ENCODE measurements at places on chromosomes 1 and 21.

DNA sequence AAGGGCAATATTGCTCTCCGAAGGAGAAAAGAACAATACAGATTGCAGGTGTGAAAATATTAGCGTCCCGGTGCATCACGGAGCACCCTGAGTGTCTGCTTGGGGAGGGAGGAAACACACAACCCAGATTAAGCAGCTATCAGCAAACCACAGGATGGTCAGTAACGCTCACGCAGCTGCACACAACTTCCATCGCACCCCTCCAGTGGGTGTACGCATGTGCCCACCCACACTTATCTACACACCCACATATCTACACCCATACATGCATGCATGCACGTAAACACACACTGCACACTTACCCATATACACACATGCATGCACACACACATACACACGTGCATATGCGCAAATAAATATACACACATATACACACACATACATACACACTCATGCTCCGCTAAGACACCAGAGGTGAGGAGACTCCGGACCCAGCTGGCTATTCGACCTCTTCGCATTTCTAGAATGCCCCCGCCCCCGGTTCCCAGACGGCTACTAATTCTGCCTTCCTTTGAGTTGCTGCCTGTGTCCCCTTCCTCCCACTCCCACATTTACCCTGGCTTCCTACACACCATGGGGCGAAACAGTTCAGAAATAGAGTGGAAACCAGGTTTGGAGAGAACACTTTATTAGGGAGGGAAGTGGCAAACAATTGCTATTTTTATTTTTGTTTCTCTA lies 26.2 kb downstream of the ITPKB start:
- DNase-seq = no peak

- DNase-seq = no peak
Measured at GRCh38 chr1:27011976-27012563, 580 bp downstream of the TENT5B start.

GRCh38 chr1:165703648-165704047 lies 5.3 kb upstream of the ALDH9A1 start:
- peak; percentile 55 for DNase-seq

- no peak for DNase-seq
Measured at GRCh38 chr1:63668298-63668697, 75.1 kb downstream of the PGM1 start.

DNA sequence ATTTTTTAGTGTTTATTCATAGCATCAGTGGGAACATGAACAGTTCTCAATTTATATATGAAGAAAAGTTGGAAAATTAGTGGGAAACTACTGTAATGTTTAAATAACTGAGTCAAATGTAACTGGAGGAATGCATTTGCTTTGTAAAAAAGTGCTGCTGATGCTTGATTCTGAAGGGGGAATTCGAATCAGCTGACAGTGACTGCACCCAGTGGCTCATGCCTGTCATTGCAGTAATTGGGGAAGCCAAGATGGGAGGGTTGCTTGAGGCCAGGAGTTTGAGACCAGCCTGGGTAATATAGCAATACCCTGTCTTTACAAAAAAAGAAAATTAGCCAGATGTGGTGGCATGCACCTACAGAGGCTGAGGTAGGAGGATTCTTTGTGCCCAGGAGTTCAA lies 398.4 kb downstream of the ZP4 start:
- DNase-seq = peak; percentile 9

DNA sequence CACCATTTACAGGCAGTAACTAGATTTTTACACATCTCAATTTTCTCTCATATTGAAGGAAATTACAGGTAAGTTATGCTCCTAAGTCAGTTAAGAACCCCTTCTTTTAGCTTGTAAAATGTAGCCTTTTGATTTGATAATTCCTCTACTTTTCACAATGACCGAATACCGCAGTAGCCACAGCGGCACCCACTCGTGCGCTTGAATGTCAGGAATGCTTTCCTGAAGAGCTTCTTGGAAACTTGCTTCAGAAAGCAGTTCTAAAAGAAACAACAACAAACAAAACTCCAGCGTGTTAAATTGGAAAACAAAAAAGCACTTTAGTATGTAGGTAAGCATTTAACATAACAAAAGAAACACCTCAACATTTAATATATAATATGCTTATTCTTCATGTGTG lies 9.9 kb upstream of the DNTTIP2 start:
- DNase-seq = no peak

GRCh38 chr1:19837866-19838265 lies 22.8 kb upstream of the RNF186 start:
- no peak for DNase-seq

DNA sequence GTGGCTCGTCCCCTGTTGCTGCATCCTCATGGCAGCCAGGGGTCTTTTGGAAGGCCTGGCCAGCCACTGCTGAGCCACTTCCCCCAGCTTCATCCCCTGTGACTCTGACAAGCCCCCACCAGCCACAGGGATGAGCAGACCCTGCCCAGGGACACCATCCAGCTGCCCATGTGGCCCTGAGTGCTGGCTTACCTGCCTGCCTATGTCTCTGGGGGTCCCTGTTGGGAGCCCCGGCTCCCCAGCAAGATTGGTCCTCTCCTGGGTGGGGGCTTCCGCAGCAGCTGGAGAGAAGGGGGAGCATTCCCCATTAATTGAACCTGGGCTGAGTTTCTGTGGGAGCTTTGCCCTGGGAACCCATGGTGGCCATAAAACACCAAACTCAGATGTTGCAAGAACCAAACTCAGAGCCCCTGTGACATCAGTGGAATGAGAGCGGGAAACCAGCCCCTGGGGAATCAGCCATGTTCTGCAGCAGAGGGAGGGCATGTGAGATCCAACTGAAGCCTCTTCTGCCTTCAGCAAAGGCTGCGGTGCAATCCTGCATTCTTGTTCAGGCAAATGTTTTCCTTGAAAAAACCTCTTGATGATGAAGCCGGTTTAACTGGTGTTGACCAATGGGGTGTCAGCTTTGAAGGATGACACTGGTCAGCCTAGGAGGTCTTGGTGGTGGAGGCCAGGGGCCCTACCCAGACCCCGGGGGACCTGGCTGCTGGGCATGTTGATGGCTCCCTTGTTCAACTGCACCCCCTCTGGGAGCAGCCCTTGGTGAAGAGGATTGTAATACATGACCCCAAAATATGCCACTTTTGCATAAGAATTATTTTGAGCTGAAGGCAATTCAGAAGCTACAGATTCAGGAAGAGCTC lies 28.3 kb upstream of the COL18A1 start:
- DNase-seq = no peak

DNA sequence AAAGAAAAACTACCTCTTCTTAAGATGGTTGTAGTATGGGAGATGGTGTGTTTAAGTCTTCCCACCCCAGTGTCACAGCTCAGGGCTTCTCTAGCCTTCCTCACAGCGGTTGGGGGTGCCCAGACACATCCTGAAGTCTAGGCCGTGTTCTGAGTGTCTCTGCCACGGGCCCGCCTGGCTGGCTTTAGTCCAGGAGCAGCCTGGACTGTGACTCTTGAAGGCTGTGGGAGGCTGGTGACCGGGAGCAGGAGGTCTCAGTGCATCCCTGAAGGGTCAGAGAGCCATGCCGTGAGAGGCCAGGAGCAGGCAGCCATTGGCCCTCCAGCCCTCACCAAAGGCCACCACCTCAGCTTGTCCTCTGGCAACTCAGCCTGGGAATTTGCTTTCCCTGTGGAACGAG lies 4.5 kb downstream of the EPHX1 start:
- no peak for DNase-seq

DNA sequence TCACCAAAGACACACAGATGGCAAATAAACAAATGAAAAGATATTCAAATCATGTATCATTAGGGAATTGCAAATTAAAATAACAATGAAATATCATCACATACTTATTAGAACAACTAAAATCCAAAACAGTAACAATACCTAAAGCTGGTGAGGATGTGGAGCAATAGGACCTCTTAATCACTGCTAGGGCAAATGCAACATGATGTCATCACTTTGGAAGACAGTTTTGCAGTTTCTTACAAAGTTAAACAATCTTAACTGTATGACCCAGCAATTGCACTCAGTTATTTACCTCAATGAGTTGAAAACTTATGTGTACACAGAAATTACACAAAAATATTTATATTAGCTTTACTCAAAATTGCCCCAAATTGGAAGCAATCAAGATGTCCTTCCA lies 47.3 kb downstream of the SELENOF start:
- DNase-seq = no peak

GRCh38 chr1:95903060-95903459 lies 669.0 kb downstream of the RWDD3 start:
- no peak for DNase-seq

GRCh38 chr1:115547696-115548095 lies 94.1 kb upstream of the VANGL1 start:
- DNase-seq = no peak

GRCh38 chr1:79955966-79956365 lies 949.4 kb upstream of the ADGRL4 start:
- DNase-seq = peak; percentile 7

GRCh38 chr1:208278638-208279037 lies 34.5 kb upstream of the PLXNA2 start:
- DNase-seq = peak; percentile 30

GRCh38 chr1:70517444-70517843 lies 106.4 kb downstream of the CTH start:
- DNase-seq = no peak

GRCh38 chr21:14273736-14274538 lies 58.0 kb downstream of the RBM11 start:
- DNase-seq = peak; percentile 46

DNA sequence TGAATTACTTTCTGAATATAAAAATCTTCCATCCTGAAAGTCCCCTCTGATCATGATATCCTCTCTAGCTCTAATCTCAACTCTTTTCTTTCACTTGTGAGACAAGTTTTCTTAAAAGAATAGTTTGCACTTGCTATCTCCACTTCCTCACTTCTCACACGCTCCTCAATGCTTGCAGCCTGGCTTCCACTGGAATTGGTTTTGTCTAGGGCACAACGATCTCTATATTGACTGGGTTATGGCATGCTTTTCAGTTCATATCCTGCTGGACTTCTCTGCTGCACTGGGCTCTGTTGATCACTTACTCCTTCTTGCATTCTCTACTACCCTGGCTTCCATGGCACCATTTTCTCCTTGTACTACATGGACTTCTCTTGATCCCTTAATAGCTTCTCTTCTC lies 474 bp downstream of the FCRLA start:
- no peak for DNase-seq

Measured in DMS53 (cell line).